CD4-positive, alpha-beta T cell treated with Interleukin-4 for 1 hour (primary cell): ENCODE measurements at places on chromosomes 3 and 15.

DNA sequence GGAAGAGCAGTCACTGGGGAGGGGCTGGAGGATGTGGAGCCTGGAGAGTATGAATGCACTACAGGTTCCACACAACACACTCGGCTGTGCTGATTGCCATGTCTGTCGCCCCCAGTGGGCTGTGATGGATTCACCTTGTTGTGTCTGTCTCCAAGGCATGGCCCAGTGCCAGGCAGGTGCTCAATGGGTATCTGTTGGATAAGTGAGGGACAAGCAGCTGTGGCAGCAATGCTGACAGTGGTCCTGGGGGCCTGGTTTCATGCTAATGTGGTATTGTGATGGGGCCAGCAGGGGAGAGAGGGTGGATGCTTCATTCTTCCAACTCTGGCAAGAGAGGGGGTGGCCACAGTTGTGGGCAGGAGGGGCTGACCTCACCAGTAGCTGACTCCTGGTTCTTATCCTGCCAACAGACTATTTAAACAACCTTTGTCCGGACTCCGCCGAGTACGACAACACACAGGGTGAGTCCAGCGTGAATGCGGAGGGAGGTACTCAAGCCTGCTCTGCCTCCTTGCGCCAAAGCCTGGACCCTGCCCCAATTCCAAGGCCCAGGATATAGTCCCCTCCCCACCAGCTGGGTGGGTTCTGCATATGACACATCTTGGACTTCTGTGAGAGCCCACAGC, 47.3 kb upstream of the NR2C2 start:
- no peak for DNase-seq

GRCh38 chr3:180135101-180135500, 98.4 kb upstream of the PEX5L start:
- no peak for DNase-seq

DNA sequence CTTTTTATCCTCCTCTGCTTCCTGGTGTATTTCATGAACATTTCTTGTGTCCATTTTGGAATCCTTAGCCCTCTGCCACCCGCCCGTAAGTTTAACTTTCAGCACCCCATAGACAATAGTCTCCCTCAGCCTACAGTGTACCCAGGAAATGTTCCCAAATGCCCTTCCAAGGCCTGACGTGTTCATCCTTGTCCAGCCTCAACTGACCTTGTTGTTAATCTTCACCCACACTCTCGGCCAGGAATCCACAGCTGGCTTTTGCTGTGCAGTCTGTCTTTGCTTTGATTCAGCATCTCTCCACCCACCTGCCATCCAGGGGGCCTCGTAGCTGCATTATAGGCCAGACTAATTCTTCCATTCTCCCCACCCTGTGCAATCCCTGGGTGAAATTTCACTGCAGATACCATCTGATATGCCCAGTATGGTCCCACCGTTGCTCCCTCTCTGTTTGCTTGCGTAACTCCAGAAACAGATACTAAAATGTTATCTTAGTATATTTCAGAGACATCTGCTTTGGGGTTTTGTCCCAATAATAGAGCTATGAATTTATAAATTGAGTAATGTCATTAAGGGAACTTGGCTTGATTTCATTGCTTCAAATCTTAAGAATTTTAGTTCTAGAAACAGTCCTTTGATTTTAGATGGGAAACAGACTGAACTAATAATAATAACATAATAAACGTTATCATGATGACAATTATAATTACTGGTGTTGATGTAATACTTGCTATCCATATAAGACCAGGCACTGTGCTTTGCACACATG, 16.6 kb downstream of the GUCA1C start:
- no peak for DNase-seq

DNA sequence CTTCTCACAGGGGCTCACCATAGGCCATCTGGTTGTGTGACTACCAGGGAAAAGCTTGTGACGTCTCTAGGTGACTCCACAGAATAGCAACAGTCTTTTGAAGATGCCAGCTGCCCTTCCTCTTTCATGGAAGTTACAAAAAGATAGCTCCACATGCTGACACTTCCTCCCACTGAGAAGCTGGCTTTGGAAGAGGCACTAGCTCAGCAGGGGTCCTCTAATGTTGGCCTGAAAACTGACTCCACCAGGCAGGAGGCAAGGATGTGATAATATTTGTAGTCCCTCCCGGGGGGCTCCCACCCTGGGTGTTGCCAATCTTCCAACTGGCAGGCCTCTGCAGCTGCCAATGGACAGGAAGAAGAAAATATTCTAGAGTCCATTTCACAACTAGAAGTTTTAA, 343.5 kb downstream of the NEK10 start:
- DNase-seq, result no peak

- DNase-seq, result no peak
These were observed 15.3 kb downstream of the NPTN start for GRCh38 chr15:73617913-73618312.

DNA sequence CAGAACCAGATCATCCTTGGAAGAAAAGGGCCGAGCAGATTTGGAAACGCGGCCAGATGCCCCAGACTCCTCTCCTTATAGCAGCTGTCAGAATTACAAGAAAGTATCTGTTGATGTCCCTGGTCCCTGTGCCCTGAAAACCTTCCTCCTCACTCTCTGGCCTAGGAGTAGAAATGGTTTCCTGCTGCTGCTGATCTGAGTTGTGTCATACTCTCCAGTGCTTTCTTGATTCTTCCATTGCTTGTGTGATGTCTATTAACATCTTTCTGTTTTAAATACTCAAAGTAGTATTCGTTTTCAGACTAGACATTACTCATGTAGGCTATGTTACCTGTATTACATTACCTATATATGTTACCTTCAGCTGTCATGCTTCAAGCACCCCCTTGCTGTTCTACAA, 26.8 kb upstream of the HERC1 start:
- DNase-seq, result no peak

GRCh38 chr3:126245811-126246727, 65.7 kb upstream of the ALDH1L1 start:
- no peak for DNase-seq

- DNase-seq, result peak; percentile 78
These were observed 270.8 kb downstream of the UACA start for GRCh38 chr15:70492240-70493177.

DNA sequence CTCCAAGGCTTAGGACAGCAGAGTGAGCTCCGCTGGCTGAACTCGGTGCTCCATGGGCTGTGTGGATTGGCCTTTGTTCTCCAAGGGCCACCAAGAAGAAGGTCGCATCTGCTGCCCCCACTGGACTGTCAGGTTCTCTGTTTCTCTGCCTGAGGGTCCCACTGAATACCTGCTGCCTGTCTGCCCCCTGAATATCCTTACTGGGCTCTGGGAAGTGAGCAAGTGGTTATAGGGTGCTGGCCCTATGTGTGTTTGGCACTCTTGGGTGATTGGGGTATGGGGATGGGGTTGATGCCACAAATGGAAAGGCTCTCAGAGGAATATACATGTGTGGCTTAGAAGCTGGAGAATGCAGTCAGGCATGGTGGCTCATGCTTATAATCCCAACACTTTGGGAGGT, 82.3 kb downstream of the THSD4 start:
- no peak for DNase-seq

- no peak for DNase-seq
These were observed 2.1 kb upstream of the ANXA2 start for GRCh38 chr15:60399931-60400330.

- no peak for DNase-seq
These were observed 75.2 kb downstream of the FILIP1L start for GRCh38 chr3:100039075-100039474.

GRCh38 chr3:58041826-58042324, 33.7 kb downstream of the FLNB start:
- no peak for DNase-seq

DNA sequence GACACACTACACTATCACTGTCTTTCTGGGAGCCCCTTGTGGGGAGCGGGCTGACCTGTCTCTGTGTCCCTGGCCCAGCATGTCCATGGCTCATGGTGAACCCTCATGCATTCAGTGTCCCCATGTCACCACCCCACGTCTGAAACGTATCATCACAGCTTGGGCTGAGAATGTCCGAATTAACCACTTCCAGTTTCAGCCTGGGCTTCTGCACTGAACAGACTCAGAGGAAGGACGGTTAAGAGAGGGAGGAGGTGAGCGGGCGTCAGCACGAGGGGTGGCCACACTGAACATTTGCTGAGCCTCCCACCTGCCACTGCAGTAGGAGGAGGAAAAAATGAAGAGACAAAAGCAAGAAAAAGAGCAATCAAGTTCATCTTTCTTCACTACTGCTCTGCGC, 30.5 kb downstream of the ATP2B2 start:
- DNase-seq, result no peak

- DNase-seq, result no peak
These were observed 57.6 kb downstream of the TMEM44 start for GRCh38 chr3:194575484-194576210.

GRCh38 chr3:161266731-161267150, 45.6 kb downstream of the NMD3 start:
- DNase-seq, result no peak

DNA sequence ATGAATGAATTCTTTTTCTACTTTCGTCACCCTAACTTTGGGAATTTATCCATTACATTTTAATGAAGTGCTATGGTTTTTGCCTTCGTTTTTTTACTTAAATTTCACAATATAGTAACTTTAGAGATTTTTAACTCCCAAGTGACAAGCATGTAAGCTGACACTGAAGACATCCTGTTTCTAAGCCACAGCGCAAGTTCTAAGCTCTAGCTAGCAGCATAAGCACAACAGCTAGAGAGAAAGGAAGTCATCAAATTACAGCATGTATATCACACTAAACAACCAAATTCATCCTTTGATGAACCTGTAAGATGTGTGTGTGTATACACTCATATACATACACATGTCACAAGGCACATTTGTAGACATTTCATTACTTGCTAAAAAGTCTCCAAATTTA, 119.3 kb downstream of the P3H2 start:
- DNase-seq, result no peak

GRCh38 chr3:24521420-24522145, 26.9 kb upstream of the THRB start:
- peak; percentile 18 for DNase-seq
